ENCODE measurements at places on chromosomes 2 and 18. TPM values are rescaled to one million over a fixed set of nuclear protein-coding genes. Genes with fewer than 3 reads are reported as not detected.

Gene DGUOK
- total RNA-seq = 96.8 TPM

Gene KYNU
- total RNA-seq = not detected

DNA sequence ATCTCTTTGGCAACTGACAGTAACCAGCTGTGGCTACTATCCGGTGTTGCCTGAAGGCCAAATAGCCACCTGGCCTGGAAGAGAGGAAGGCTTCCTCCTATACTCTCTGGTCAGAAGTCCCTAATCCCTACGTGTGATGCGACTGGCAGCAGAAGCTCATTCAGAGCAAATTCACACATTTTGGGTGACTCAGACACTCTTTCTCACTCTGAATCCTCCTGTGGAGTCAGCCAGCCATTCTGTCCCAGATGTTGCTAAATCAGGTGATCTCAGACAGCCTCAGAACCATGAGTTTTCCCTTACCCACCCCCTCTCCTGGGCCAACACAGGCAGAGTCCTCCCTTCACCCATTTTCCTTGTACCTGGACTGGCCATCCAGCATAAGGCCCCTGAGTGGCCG is 34.7 kb downstream of the CFAP53 start:
- peaks cover 6% of the 10 kb centered on the region for H3K4me1 ChIP-seq
- DNase-seq = no peak
- H3K27me3 ChIP-seq = no peaks in the 10 kb centered on the region
- peaks cover 5% of the 10 kb centered on the region for H3K36me3 ChIP-seq

GRCh38 chr2:149611100-149611820 is 23.7 kb upstream of the MMADHC start:
- H3K4me3 ChIP-seq = no peak overlapping the region
- H3K36me3 ChIP-seq = no peaks in the 10 kb centered on the region
- no peak overlapping the region for H3K27ac ChIP-seq
- peak; percentile 21 for DNase-seq
- H3K4me1 ChIP-seq = no peaks in the 10 kb centered on the region

DNA sequence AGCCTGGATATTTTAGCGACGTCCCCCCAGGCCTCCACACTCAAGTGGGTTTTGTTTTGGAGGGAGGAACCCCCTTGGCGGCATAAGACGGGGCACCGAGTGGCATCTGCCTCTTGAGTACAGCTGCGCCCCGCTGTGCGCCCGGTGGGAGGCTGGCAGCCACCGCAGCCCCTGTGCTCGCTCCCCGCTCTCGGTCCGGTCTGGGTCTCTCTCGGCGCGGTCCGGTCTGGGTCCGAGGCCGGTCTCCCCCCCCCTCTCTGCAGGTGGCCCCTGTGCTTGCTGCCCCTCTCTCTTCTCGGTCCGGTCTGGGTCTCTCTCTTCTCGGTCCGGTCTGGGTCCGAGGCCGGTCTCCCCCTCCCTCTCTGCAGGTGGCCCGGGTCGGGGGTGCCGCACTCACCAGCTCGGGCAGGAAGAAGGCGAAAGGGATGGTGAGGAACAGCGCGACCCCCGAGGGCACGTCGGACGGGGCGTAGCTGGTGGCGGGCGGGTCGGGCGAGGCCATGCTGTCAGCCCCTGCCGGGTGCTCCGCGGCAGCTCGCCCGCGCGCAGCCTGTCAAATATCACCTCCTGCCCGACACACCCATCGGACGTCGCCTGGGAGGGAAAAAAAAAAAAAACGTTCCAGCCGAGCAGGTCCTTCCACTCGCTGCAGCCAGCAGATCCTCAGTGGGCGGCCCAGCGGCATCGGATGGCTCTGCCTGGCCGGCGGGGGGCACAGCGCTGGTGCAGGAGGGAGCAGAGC is at the start of gene MALL:
Gene MALL, minus strand, starts transcription at position 532 of the 742 bp plus-strand sequence. Its CDS starts 30 bp downstream, at position 502.
- peaks cover 5% of the 10 kb centered on the region for H3K36me3 ChIP-seq
- DNase-seq = peak; percentile 47
- peaks cover 16% of the 10 kb centered on the region for H3K27me3 ChIP-seq
- peak within 1 kb of the TSS; percentile 73 for H3K4me3 ChIP-seq
- peaks cover 1% of the 10 kb centered on the region for H3K4me1 ChIP-seq

DNA sequence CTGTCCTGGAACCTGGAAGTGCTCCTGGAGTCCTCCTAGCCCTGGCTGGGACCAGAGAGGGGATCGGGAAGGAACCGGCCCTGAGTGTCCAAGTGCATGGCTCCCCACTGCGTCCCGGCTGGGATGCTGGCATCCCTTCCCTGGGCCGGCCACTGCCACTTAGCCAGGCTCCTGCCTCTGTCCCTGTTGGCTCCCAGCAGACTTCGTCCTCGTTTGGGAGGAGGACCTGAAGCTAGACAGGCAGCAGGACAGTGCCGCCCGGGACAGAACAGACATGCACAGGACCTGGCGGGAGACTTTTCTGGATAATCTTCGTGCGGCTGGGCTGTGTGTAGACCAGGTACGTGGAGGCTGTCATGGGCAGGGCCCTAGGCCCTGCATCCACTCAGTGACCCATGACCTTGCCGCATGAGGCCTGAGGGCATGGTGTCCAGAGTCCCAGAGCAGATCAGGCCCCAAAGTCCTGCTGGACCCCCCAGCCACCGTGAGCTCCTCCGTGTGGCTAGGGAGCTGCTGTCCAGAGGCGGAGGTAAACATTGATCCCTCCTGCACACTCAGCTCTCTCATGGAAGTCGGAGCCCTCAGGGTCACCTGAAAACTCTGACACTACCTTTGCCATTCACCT is 7.1 kb downstream of the ANO7 start:
- H3K4me3 ChIP-seq = no peak overlapping the region
- no peak overlapping the region for H3K27ac ChIP-seq
- H3K27me3 ChIP-seq = no peaks in the 10 kb centered on the region
- H3K36me3 ChIP-seq = no peaks in the 10 kb centered on the region
- peaks cover 3% of the 10 kb centered on the region for H3K4me1 ChIP-seq

- peaks cover 4% of the 10 kb centered on the region for H3K36me3 ChIP-seq
- no peak overlapping the region for H3K4me3 ChIP-seq
- peaks cover 2% of the 10 kb centered on the region for H3K27me3 ChIP-seq
- no peak overlapping the region for H3K27ac ChIP-seq
- H3K4me1 ChIP-seq = peaks cover 27% of the 10 kb centered on the region
- no peak for DNase-seq
These were observed 183.1 kb downstream of the FMNL2 start for GRCh38 chr2:152518034-152518433.

DNA sequence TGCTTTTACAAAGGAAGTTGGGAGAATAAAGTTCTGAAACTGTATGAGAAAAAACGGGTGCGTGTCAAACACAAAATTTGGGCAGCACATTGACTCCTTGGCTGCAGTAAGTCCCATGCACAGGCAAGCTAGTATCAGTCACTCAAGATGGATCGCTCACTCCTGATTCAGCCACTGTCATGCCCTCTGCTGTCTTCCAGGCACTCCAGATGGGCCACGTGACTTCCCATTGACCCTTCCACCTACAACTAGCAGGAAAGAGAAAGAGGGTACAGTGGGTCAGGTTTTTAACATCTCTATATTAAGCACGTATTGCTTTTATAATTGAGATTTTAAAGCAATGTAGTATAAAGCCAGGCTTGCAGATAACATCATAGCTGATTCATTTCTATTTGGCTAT is 8.6 kb downstream of the ARHGEF33 start:
- DNase-seq = no peak
- no peaks in the 10 kb centered on the region for H3K4me1 ChIP-seq
- H3K36me3 ChIP-seq = no peaks in the 10 kb centered on the region
- H3K4me3 ChIP-seq = no peak overlapping the region
- H3K27ac ChIP-seq = no peak overlapping the region

DNA sequence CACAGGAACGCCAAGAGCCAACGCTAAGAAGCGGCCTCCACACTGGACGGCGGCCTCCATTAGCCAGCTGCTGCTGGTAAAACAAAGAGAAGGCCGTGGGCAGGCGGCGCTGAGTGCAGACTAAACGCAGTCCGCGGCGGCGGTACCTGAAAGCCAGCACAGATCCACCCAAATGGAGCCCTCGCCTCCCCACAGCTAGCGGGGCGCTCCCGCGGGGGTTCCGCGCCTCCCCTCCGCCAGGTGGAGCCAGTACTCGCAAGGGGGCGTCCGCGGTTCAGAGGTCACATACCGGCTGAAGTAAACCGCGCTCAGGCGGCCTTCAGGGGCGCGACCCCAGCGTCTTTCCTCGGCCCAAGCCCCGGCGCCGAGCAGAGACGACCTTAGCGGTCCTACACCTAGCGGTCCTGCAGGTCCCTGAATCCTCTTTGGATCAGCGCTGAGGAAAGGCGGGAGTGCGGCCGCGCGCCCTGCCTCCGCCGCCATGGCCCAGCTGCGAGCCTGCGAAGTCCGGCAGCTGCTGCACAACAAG is 293.1 kb upstream of the ERBB4 start:
- H3K4me1 ChIP-seq = no peaks in the 10 kb centered on the region
- no peak overlapping the region for H3K27ac ChIP-seq
- H3K36me3 ChIP-seq = peaks cover 6% of the 10 kb centered on the region
- H3K4me3 ChIP-seq = no peak overlapping the region
- no peaks in the 10 kb centered on the region for H3K27me3 ChIP-seq
- no peak for DNase-seq

GRCh38 chr2:95115418-95115817 is 6.2 kb downstream of the MRPS5 start:
- H3K36me3 ChIP-seq = no peaks in the 10 kb centered on the region
- no peak overlapping the region for H3K4me3 ChIP-seq
- peaks cover 1% of the 10 kb centered on the region for H3K4me1 ChIP-seq
- DNase-seq = peak; percentile 86
- peaks cover 4% of the 10 kb centered on the region for H3K27me3 ChIP-seq
- no peak overlapping the region for H3K27ac ChIP-seq

DNA sequence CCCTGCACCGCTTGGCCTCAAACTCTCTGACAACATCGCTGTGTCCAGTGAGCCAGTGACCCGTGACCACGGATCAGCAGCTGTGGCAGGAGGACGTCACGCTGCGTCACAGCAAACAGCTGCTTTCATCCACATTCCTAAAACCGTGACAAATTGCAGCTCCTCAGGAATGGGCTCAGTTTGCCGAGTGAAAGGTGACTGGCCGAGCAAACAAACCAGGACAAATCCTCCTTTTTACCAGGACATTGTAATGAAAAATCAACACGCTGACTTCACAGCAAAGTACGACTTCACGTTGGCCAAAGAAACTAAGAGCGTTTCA is 57.6 kb downstream of the PXDN start:
- H3K27ac ChIP-seq = peak overlapping the region; percentile 67
- peaks cover 3% of the 10 kb centered on the region for H3K27me3 ChIP-seq
- no peak for DNase-seq

DNA sequence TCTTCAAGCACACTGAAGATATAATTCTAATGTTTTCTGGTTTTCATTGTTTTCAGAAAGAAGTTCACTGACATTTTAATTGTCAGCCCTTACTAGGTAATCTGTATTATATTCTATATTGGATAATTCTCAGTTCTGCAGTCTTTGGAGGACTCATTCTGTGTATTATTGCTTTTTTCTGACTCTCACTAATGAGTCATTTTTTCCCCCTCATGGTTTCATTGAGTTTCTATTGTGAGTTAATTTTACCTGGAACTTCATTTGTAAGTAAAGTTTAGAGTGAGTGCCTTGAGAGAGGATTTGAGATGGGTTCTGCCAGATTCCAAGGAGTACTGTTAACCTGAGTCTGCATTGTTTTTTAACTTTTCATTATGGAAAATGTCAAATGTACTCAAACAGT is 90.4 kb upstream of the LYPD1 start:
- H3K27me3 ChIP-seq = no peaks in the 10 kb centered on the region
- no peaks in the 10 kb centered on the region for H3K36me3 ChIP-seq
- no peak overlapping the region for H3K27ac ChIP-seq
- no peak overlapping the region for H3K4me3 ChIP-seq

DNA sequence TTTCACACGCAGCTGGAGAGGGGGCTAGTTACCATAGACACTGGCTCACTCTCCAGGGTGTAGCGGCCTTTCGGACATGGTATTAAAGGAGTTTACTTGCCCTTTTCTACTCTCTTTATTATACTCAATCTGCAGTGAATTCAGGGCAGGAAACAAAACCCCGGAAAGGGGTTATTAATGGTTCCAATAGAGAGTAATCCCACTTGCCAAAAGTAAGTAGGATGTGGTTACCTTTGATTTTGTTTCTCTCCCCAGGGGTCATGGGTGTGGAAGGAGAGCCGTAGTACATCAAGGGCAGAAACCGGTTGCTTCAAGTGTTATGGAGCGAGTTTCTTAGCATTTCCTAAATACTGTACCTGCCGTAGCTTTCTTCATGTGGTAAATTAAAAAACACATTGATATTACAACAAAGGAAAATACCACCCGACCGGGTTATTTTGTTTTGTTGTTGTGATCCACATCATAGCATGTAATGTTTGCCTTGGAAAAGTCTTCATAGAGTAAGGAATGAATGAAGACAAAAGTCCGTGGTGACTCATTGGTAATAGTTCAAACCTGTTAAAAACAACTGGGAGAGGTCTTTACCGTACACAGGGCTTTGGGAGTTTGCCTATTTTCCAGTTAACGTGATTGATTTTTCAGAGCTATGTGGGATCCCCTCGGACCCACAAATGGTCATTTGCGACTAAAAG is 71.5 kb downstream of the SLC4A3 start:
- no peaks in the 10 kb centered on the region for H3K36me3 ChIP-seq
- no peak overlapping the region for H3K27ac ChIP-seq
- H3K4me1 ChIP-seq = no peaks in the 10 kb centered on the region
- H3K4me3 ChIP-seq = no peak overlapping the region
- peaks cover 2% of the 10 kb centered on the region for H3K27me3 ChIP-seq
- no peak for DNase-seq

- H3K4me3 ChIP-seq = no peak overlapping the region
- H3K27ac ChIP-seq = no peak overlapping the region
- peaks cover 4% of the 10 kb centered on the region for H3K4me1 ChIP-seq
- DNase-seq = no peak
- H3K27me3 ChIP-seq = no peaks in the 10 kb centered on the region
These were observed 28.8 kb downstream of the WDFY1 start for GRCh38 chr2:223916181-223916920.

DNA sequence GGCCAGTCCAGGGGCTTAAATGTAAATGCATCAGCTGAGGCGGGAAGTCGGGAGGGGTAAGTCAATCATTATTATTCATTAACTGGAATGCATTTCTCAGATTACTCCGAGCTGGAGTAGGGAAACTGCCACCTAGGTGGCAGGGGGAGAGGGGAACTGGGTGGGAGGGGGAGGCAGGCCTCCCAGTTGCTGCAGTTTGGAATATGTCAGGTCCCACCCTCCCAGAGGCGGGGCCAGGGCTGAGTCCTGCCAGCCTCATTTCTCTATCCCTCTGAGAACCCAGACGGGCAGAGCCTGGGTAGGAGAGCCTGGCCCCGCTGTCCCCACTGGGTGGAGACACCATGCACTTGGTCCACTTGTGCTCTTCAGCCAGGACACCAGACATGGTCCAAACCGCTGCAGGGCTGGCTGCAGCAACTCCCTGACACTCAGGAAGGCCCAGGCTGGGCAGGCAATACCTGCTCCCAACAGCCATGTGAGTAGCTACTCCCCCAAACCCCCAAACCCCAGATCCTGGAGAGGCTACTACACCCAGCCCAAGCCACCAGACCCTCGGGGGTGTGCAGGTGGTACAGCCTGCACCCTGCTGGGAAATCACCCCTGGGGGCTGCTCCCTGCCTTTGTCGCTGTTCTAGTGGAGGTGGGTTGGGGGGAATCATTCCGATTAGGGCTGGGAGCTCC is at the start of gene GPBAR1:
Gene GPBAR1, plus strand, starts transcription at position 274 of the 681 bp plus-strand sequence. CDS start 1,710 bp downstream, outside the sequence.
- peaks cover 28% of the 10 kb centered on the region for H3K4me1 ChIP-seq
- peak within 1 kb of the TSS; percentile 95 for H3K27ac ChIP-seq
- DNase-seq = peak; percentile 63
- peaks cover 14% of the 10 kb centered on the region for H3K27me3 ChIP-seq
- peaks cover 4% of the 10 kb centered on the region for H3K36me3 ChIP-seq

GRCh38 chr18:62863579-62864001 is 148.2 kb downstream of the PHLPP1 start:
- DNase-seq = no peak
- no peak overlapping the region for H3K27ac ChIP-seq
- H3K4me3 ChIP-seq = no peak overlapping the region
- no peaks in the 10 kb centered on the region for H3K4me1 ChIP-seq

All from glutamatergic neuron (in vitro differentiated cells).